ENCODE measurements at places on chromosomes 11 and 22.

DNA sequence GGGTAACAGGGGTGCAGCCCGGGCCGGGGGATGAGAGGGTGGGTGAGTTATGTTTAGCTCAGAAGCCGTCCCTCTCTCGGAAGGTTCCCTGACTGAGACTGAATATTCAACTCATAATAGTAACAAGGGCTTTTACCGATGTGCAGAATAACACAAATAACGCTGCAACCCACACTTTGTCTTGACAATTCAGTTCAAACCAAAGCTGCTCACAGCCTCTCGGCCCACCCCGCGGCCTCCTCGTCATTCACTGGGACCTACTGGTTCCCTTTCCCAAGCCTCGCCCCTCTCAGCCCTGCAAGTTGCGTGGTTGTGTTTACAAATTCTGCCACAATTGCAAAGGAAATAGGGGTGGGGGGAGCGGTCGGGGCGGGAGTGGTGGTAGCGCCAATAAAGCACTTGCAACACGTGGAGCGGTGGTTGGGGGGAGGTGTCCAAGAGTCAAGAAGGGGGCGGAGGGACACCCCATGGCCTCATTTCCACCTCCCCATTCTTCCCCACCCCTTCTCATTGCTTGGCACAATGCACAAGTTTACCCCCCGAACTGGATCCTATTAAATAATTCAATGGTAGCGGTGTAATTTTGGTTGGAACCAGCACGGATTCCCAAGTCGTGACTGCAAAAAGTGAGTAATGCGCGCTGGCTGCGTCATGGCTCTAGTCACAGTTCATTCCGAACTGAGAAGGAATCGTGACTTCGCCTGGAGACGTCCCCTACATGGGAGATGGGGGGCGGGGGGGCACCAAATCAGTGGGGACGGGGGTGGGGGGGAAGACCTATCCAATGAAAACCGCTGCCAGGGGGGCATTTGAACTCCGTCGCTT, 102.0 kb upstream of the HSD17B12 start:
- no peak overlapping the region for H3K4me3 ChIP-seq
- H3K27me3 ChIP-seq, result peaks cover 57% of the 10 kb centered on the region

GRCh38 chr11:35150454-35150853, 11.5 kb downstream of the CD44 start:
- H3K4me3 ChIP-seq, result no peak overlapping the region
- H3K4me1 ChIP-seq, result peaks cover 100% of the 10 kb centered on the region
- no peak overlapping the region for H3K27ac ChIP-seq
- no peak for DNase-seq
- H3K36me3 ChIP-seq, result peaks cover 18% of the 10 kb centered on the region
- H3K27me3 ChIP-seq, result no peaks in the 10 kb centered on the region

DNA sequence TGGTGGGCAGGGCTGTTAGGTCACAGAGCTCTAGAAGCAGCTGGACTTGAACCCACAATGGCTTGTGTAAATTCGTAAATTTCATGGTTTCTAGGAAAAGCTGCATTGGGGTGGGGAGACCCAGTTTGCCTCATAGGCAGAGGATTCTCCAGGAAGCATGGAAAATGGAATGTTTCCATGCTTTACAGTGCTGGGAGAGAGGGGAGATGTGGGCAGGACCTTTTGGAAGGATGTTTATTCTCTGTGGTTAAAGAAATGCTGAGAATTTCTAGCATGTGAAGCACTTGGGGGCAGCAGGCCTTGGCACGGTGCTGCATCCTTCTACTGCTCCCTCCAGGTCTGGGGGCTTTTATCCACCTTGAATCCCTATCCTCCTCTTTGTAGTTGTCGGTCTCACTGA, 46.3 kb downstream of the TRAF6 start:
- H3K4me1 ChIP-seq, result peaks cover 4% of the 10 kb centered on the region
- no peak for DNase-seq
- H3K27ac ChIP-seq, result no peak overlapping the region

DNA sequence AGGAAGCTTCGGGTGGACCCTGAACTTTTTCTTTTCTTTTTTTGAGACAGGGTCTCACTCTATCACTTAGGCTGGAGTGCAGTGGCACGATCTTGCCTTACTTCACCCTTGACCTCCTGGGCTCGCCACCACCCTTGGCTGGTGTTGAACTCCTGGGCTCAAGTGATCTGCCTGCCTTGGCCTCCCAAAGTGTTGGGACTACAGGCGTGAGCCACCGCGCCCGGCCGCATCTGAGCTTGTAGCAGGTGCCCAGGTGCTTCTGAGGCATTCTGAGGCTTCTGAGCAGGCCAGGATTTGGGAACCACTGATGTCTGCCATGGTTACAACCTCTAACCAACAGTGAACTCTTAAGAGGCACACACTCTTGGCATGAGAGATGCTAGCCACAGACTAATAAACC, 5.1 kb downstream of the USP35 start:
- H3K4me3 ChIP-seq, result no peak overlapping the region
- H3K27ac ChIP-seq, result no peak overlapping the region
- DNase-seq, result no peak
- H3K36me3 ChIP-seq, result no peaks in the 10 kb centered on the region
- no peaks in the 10 kb centered on the region for H3K27me3 ChIP-seq
- peaks cover 28% of the 10 kb centered on the region for H3K4me1 ChIP-seq

- peak overlapping the region; percentile 92 for H3K4me3 ChIP-seq
- peak; percentile 73 for DNase-seq
- H3K36me3 ChIP-seq, result peaks cover 4% of the 10 kb centered on the region
Observed at GRCh38 chr11:795634-796564, 2.2 kb downstream of the SLC25A22 start.

GRCh38 chr11:60447846-60448245, 7.8 kb upstream of the MS4A1 start:
- H3K36me3 ChIP-seq, result no peaks in the 10 kb centered on the region
- no peak overlapping the region for H3K4me3 ChIP-seq
- no peak overlapping the region for H3K27ac ChIP-seq
- no peaks in the 10 kb centered on the region for H3K27me3 ChIP-seq
- DNase-seq, result no peak

DNA sequence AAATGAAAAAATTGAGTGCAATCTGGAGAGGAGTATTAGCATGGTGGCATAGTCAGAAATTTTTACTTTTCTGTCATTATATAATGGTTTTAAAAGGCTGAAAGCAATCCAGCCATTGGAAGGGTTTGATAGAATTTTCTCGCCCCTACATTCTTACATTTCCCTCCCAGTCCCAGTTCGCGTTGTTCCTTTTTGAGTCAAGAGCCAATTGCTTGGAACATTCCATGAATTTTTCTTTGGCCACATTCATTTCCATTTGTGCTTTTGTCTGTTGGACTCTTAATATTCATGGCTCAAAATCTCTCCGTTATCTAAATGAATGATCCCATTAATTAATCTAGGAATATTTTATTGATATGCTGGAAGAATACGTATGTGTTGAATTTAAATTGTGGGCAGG, 66.0 kb downstream of the GRK3 start:
- H3K4me1 ChIP-seq, result no peaks in the 10 kb centered on the region
- no peak overlapping the region for H3K4me3 ChIP-seq
- no peaks in the 10 kb centered on the region for H3K27me3 ChIP-seq
- H3K27ac ChIP-seq, result no peak overlapping the region
- no peaks in the 10 kb centered on the region for H3K36me3 ChIP-seq
- DNase-seq, result no peak

DNA sequence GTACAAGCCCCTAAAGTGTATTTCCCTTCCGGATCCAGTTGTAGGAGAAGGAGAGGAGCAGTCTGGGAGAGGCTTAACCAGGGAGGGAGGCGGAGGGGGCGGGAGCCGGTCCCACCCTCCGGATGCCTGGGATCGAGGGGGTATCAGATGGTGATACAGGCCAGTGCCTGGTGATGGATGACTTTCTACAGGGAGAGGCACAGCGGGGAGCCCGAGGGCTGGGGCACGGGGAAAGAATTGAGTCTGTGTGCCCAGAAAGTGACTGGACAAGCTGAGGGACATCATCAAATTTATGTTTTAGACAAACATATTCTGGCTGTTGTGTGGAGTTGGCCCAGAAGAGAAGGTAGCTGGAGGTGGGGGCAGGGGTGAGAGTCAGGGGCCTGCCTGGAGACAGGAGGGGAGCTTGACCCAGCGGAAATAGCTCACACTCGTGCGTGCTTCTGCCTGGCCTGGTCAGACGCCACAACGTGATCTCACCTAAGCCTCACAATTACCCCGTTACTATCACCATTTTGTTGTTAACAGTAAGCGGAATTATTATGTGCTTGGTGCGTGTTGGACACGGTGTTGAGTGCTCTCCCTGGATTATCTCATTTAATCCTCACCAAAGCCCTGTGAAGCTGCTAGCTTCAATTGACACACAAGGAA, 42.4 kb downstream of the AMPD3 start:
- no peaks in the 10 kb centered on the region for H3K27me3 ChIP-seq
- peaks cover 42% of the 10 kb centered on the region for H3K36me3 ChIP-seq
- no peak overlapping the region for H3K4me3 ChIP-seq
- DNase-seq, result no peak

- H3K36me3 ChIP-seq, result no peaks in the 10 kb centered on the region
- H3K27me3 ChIP-seq, result peaks cover 36% of the 10 kb centered on the region
- H3K27ac ChIP-seq, result no peak overlapping the region
- no peak overlapping the region for H3K4me3 ChIP-seq
Observed at GRCh38 chr11:66415423-66415822, 5.4 kb upstream of the NPAS4 start.

- no peaks in the 10 kb centered on the region for H3K27me3 ChIP-seq
- no peak overlapping the region for H3K4me3 ChIP-seq
- no peak overlapping the region for H3K27ac ChIP-seq
- no peaks in the 10 kb centered on the region for H3K36me3 ChIP-seq
- DNase-seq, result no peak
Observed at GRCh38 chr22:33746501-33746928, 173.8 kb downstream of the LARGE1 start.

DNA sequence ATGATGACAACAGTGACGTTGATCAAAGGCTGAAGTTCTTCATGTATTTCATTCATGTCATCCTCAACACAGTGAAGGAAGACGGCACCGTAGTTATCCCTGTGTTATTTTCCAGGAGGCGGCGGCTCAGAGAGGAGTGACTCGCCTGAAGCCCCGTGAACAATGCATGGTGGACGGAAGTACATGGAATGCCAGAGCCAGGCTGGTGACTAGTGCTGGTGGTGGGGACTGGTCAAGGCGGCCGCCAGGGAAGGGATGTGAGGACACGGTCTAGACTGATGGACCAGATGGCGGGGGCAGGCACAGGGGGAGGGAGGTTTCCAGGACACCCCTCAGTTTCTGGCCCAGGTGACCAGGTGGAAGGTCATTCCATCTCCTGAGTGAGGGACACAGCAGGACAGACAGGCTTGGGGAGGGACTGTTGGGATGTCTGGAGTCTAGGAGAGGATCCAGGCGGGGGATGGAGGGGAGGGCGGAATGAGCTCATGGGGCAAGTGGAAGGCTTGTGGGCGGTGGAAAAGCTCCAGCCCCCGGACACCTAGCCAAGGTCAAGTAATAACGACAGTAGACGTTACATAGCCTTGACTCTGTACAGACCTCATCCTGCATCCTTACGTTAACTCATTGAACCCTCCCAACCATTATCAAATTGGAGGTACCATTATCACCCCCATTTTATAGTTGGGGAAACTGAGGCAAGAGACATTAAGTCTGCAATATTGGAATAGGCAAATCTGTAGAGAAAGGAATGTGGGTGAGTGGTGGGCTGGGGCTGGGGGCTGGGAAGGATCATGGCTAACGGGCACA, 16.0 kb upstream of the PICK1 start:
- H3K27ac ChIP-seq, result no peak overlapping the region
- H3K36me3 ChIP-seq, result no peaks in the 10 kb centered on the region
- DNase-seq, result no peak
- H3K27me3 ChIP-seq, result no peaks in the 10 kb centered on the region
- H3K4me1 ChIP-seq, result no peaks in the 10 kb centered on the region

DNA sequence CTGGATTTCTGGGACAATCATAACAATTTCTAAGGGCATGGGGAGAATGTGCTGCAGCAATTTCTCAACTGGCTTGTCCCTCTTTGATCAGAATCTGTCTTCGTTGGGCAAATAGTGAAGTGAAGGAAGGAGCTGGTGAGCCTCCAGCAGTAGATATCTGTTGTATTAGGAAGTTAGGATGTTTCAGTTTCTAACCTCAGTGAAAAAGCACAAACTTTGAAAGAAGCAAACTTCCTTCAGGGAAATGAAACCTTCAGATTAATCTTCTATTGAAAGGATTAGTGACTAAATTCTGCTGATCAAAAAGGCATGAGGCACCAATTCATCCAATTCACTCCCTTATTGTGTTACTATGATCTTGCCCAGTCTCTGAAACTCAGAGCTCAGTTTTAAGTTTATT, 24.3 kb downstream of the LMO2 start:
- H3K4me3 ChIP-seq, result no peak overlapping the region
- H3K4me1 ChIP-seq, result peaks cover 13% of the 10 kb centered on the region
- no peaks in the 10 kb centered on the region for H3K36me3 ChIP-seq

- no peak for DNase-seq
- peaks cover 22% of the 10 kb centered on the region for H3K4me1 ChIP-seq
- no peak overlapping the region for H3K27ac ChIP-seq
- no peak overlapping the region for H3K4me3 ChIP-seq
Observed at GRCh38 chr22:30433773-30434172, 8.2 kb downstream of the MTFP1 start.

- no peaks in the 10 kb centered on the region for H3K36me3 ChIP-seq
- H3K4me1 ChIP-seq, result no peaks in the 10 kb centered on the region
- no peaks in the 10 kb centered on the region for H3K27me3 ChIP-seq
- no peak overlapping the region for H3K27ac ChIP-seq
Observed at GRCh38 chr11:110375351-110375750, 54.4 kb upstream of the FDX1 start.

DNA sequence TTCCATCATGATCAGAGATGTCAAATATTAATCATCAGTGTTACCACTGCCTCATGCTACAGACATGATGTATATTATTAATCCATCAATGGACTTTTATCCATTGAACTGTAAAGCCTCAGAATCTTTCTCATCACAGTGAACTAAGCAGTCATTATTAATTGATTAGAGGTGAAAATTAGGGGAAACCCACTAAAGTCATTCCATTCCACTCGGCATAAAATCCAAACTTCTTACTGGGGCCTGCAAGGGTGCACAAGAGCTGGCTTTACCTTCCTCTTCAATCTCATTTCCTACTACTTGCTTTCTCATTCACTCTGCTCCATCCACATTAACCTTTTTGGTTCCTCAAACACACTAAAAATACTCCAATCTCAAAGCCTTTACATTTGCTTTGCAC, 7.9 kb upstream of the CD44 start:
- no peaks in the 10 kb centered on the region for H3K36me3 ChIP-seq
- no peak overlapping the region for H3K27ac ChIP-seq
- peaks cover 27% of the 10 kb centered on the region for H3K4me1 ChIP-seq
- DNase-seq, result no peak
- H3K4me3 ChIP-seq, result no peak overlapping the region
- no peaks in the 10 kb centered on the region for H3K27me3 ChIP-seq

- DNase-seq, result no peak
- no peak overlapping the region for H3K27ac ChIP-seq
- H3K36me3 ChIP-seq, result no peaks in the 10 kb centered on the region
- H3K4me3 ChIP-seq, result no peak overlapping the region
Observed at GRCh38 chr22:44409974-44410316, 88.1 kb downstream of the RTL6 start.

DNA sequence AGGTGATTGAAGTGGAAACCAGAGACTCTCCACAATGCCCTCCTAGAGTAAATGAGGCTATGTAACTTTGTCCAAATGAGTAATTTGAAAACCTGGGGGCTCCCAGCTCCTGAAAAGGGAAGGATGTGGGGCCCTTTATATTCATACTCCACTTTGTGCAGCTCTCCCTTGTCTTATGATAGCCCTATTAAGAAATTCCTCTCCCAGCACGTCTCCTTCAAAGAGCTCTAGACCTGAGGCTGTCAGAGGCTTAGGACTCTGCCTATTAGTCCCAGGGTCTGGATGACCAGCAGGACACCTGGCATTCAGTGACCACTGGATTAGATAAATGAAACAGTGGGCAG, 2.1 kb downstream of the SLC43A1 start:
- no peaks in the 10 kb centered on the region for H3K27me3 ChIP-seq
- H3K27ac ChIP-seq, result no peak overlapping the region
- peaks cover 18% of the 10 kb centered on the region for H3K4me1 ChIP-seq
- no peaks in the 10 kb centered on the region for H3K36me3 ChIP-seq
